Eye (tissue), 1 donor: ENCODE measurements at places on chromosomes 2 and 18.

DNA sequence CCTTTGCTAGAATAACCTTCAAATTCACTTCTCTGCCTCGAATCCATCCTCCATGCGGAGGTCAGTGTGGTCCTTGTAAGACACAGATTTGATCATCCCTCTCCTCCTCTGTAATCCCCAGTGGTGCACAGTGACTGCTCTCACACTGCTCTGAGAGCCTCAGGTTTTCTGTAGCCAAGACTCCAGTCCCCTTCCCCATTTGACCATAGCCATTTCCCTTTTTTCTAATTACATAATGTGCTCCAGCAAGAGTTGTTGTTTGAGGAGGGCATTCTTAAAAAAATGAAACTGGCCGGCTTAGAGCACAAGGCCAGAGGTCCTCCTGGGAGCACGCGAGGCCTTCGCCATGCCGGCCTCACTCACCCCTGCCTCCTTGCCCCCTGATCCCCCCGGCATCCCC is 34.7 kb upstream of the LPIN1 start:
- DNase-seq = no peak

DNA sequence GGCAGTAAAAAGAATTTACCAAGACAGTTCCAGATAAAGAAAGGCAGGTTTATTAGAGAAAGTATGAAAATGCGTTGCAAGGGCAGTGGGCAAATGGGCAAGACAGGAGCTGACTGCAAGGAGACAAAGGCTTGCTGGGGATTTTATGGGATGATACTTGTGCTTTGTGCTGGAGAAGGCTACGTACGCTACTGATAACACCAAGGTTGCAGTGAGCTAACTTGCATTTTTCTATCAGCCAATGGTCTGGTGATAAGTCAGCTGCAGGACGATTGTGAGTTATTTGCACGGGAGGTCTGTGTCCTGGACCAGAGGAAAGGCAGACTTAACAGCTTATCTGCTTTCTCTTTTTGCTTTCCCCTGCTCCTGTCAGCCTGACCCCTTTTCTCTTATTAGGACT is 116.5 kb downstream of the PMS1 start:
- no peak for DNase-seq

- DNase-seq = peak; percentile 40
Measured at GRCh38 chr2:55862673-55863390, 60.8 kb downstream of the EFEMP1 start.

GRCh38 chr2:194674043-194674442 is 983.0 kb upstream of the SLC39A10 start:
- no peak for DNase-seq

DNA sequence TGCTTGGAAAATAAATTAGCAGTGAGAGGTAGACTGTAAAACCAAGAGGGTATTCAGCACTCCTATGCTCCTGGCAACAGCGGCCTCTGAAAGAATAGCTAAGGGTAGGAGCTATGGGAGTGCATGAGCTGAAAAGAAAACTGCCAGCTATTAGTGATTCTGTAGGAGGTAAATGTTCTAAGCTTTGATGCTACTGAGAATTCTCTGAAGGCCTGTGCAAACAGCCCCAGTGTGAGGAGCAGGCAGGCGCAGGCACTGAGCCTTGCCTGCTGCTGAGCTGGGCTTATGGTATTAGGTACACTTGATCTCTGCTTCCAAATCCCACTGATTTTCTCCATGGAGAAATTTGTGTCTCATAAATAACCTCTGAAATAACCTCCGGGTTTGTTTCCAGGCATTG is 86.7 kb downstream of the NYAP2 start:
- DNase-seq = peak; percentile 20

GRCh38 chr2:9336241-9336575 is 87.1 kb downstream of the ITGB1BP1 start:
- no peak for DNase-seq

GRCh38 chr2:198852248-198852647 is 605.5 kb downstream of the SATB2 start:
- DNase-seq = no peak

DNA sequence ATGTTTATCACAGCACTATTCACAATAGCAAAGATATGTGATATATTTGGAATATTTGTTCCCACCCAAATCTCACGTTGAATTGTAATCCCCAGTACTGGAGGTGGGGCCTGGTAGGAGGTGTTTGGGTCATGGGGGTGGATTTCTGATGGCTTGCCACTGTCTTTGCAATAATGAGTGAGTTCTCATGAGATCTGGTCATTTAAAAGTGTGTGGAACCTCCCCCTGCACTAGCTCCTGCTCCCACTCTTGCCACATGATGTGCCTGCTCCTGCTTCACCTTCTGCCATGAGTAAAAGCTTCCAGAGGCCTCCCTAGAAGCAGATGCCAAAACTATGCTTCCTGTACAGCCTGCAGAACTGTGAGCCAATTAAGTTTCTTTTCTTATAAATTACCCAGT is 72.2 kb upstream of the DYNC1I2 start:
- DNase-seq = no peak

- DNase-seq = peak; percentile 46
Measured at GRCh38 chr2:207692206-207693065, 19.0 kb upstream of the CCNYL1 start.

GRCh38 chr2:204049635-204050034 is 113.1 kb downstream of the ICOS start:
- no peak for DNase-seq

GRCh38 chr2:159362816-159363251 is 76.3 kb upstream of the WDSUB1 start:
- DNase-seq = no peak

GRCh38 chr2:224217962-224218347 is 178.9 kb upstream of the SERPINE2 start:
- DNase-seq = no peak

DNA sequence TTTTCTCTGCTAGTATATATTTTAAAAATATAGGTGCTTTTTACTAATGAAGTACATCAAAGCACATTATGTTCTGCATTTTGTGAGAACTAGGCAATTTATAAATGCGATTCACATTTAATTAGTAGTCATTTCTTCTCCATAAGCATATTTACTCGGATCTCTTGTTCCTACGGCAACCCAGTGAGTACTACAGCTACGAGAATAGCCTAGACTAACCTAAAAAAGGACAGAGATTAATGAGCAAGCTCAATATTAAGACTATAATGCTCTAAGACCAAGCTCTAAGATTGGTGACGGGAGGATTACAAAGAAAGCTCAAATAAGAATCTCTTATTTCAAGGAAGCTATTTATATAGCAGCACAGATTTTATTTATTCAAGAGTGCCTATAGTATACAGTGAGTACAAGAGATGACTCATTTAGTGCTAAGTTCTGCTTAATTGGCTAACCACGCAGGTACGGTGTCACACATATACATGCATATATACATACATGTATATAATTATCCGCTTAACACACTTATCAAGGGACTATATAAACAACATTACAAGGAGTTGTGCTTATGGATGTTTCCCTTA is 364.7 kb downstream of the GPD2 start:
- peak; percentile 22 for DNase-seq

- DNase-seq = no peak
Measured at GRCh38 chr2:120265006-120265405, 12.4 kb downstream of the RALB start.

GRCh38 chr2:132564065-132564464 is 105.9 kb downstream of the LYPD1 start:
- DNase-seq = no peak

DNA sequence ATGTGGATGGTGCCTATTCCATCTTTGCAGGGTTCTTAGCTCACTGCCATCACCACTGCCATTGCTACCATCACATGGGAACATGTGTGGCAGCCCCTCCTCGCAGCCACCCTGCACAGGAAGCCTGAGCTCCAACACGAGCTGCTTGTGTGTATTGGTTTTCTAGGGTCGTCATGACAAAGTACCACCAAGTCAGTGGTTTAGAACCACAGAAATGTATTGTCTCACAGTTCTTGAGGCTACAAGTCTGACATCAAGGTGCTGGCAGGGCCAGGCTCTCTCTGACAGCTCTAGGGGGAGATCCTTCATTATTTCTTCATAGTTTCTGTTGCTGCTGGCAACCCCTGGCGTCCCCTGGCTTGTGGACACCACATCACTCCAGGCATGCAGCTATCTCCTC is 10.3 kb upstream of the IL1R2 start:
- DNase-seq = no peak

DNA sequence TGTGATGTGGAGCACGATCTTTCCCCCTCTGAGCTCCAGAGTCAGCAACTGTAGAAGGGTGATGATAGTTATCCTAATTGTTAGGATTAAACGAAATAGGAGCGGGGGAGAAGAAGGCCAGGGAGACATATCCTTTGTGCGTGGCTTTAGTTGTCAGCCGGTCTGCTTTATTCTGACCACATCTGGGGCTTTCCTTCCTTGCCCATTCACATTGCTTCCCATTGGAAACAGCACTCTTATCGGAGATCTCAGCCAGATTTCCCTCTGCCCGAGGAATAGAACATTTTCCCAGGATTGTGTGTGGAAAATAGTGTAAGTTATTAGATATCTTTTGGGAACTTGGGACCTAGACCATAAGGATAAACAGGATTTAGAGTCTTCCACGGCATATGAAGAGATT is 1.5 kb downstream of the RALB start:
- DNase-seq = no peak

DNA sequence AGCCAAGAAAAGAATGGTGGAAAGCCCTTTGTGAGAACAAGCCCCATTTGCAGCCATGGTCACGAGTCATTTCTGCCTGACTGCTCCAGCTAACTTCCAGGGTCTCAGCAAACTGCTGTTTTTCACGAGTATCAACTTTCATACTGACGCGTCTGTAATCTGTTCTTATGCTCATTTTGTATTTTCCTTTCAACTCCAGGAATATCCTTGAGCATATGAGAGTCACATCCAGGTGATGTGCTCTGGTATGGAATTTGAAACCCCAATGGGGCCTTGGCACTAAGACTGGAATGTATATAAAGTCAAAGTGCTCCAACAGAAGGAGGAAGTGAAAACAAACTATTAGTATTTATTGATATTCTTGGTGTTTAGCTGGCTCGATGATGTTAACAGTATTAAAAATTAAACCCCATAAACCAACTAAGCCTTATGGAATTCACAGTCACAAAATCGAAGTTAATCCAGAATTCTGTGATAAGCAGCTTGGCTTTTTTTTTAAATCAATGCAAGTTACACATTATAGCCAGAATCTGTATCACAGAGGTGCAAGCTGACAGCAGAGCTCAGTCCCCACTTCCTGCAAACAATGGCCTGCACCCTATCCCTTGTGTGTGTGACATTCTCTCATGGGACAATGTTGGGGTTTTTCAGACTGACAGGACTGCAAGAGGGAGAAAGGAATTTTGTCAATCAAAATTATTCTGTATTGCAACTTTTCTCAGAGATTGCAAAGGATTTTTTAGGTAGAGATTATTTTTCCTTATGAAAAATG is 26.1 kb downstream of the SLC14A1 start:
- peak; percentile 12 for DNase-seq

- DNase-seq = no peak
Measured at GRCh38 chr2:152046940-152047339, 51.9 kb downstream of the CACNB4 start.

GRCh38 chr18:9016633-9017166 is 85.8 kb upstream of the NDUFV2 start:
- DNase-seq = peak; percentile 78

- DNase-seq = no peak
Measured at GRCh38 chr18:67266246-67267237, 250.0 kb downstream of the DSEL start.

GRCh38 chr2:197500503-197501131 is 438 bp downstream of the HSPE1 start:
- peak; percentile 65 for DNase-seq

DNA sequence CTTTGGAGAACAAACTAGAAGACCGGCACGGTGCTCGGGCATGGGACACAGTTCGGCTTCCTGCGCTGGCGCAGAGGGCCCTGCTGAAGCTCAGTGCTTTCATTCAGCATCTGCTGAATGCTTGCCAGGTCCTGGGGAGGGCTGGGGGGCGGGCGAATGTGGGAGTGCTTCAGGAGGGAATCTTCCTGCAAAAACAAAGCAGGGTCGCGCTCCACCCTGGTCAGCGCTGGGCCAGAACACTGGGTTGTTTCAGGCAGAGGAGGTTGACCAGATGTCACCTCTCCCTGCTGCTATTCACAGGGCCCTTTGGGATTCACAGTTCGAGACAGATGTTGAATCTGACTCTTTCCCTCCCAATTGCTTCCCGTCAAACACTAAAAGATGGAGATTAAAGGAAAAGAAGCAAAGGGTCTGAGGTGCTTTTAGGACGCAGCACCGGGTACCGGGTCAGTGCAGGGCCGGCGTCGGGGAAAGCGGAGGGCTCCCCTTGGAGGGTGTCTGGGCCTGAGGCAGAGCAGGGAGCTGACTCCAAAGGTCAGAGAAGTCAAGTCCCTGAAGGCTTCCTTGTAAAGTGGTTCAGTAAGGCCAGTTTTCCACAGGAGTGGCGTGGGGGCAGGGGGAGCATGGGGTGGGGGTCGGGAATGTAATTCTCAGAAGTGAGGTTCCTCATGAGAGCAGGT is 82.1 kb upstream of the PXDN start:
- no peak for DNase-seq

DNA sequence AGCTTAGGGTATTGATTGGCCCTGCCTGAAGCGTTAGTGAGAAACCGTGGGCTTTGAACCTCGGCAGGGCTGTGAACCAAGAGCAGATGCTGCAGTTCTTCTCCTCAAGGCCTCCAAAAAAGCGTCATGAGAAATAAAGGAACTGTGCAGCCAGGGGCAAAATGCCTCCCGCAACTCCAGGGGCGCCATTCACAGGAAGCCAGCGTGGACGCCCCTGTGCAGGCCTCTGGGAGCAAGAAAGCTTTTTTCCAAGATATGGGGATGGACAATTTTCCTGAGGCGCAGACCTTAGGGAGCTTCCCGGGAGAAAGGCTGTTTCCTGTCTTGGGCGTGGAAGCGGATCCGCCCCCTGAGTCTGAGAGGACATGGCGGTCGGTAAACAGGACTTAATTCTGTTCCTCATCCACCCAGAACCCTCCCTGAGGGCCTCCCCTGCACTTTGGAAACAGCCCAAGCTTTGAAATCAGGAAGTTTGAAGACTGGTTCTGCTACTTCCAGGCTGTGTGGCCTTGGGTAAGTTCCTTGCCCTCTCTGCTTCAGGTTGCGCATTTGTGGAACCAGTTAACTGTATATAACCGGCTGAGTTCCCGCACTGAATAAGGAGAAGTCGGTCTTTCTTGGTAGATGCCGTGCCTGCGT is 29.6 kb upstream of the CABLES1 start:
- DNase-seq = no peak

DNA sequence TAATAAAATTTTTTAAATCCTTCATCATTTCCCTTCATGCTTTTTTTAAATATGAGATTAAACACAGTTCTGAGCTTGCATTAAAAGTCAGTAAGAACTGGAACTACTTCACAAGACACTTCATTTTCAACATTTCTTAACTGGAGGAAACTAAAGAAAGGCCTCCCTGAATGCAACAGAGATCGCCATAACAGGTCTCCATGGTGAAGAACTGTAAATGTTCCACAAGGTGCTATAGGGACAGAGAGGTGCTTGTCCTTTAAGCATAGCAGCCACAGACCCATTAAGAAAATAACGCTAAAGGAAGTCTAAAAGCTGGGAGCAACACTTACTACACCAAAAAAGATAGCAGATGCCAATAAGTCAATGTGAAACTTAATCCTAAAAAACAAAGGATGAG is 8.5 kb downstream of the STAM2 start:
- DNase-seq = no peak
